NCI-H2107 (cell line): ENCODE measurements at places on chromosomes 16 and 17.

DNA sequence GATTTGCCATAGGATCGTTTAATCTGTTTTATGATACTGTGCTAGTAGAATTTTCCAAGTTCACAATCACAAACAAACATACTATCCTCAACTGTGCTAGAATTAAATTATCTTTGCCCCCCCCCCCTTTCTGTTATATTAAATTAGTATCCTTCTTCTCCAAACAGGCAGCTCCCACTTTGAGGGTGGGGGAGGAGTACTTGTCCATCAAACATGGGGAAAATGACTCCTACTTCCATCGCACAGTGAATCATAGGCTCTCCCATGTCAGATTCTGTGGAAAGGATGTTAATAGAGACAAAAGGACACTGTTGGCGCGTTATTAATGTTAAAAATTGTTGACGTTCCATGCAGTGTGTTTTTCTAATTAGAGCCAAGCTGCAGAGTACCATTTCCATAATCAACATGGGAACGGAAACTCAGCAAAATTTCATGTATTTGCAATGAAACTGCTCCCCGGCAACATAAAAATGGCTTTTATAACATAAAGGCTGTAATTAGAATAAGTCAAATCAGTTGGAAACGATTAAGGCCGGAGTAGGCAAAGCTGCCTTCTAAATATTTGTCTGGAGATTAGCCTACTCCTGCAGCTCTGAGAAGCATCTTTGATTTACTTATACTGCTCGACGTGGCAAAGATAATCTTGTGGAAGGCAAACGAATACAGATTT lies 104.6 kb downstream of the RBFOX1 start:
- no peak for DNase-seq

- no peak for DNase-seq
These were observed 10.4 kb upstream of the CHMP6 start for GRCh38 chr17:80981062-80981902.

GRCh38 chr16:81493755-81494433 lies 49.3 kb downstream of the CMIP start:
- DNase-seq = peak; percentile 15

GRCh38 chr17:13509527-13509926 lies 92.2 kb downstream of the HS3ST3A1 start:
- no peak for DNase-seq

- DNase-seq = no peak
These were observed 15.0 kb downstream of the GNA13 start for GRCh38 chr17:65041518-65041917.

- no peak for DNase-seq
These were observed 6.3 kb downstream of the NOL3 start for GRCh38 chr16:67176662-67177061.

- peak; percentile 11 for DNase-seq
These were observed 37.5 kb downstream of the ERCC4 start for GRCh38 chr16:13957197-13958078.

DNA sequence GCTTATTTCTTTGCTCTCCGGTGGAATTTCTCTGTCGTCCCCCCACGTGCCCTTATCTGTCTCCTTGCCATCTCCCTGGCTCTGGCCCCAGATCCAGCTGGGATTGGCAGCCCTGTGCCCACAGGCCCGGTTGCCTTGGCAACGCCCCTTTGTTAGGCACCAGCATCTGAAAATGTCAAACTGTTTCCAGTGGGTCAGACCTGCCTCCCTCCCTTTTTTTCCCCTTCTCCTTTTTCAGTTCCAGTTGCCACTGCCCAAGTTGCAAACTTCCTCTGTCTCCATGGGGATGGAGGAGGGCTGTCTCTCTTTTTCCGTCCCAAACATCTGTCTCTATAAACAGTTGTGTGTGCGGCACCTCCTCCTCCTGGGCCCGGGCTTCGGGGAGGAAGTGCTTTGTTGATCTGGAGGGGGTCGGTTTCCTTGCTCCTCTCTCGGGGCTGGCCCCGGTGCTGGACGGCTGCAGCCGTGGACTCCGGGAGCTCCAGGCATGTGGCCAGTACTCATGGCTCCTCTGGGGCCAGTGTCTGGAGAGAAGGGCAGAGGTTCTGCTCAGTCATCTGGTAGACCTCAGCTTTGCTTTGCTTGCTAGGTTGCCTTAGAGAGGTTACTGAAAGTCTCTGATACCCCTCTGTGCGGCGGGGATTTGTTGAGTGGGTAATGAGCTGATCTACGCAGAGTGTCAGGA lies 35.3 kb downstream of the SOCS3 start:
- no peak for DNase-seq
